Stimulated activated CD4-positive, alpha-beta T cell treated with anti-CD3 and anti-CD28 coated beads, TNF-alpha, amount 100 ng/mL, for 24 hours (primary cell): ENCODE measurements at places on chromosomes 6 and 20.

DNA sequence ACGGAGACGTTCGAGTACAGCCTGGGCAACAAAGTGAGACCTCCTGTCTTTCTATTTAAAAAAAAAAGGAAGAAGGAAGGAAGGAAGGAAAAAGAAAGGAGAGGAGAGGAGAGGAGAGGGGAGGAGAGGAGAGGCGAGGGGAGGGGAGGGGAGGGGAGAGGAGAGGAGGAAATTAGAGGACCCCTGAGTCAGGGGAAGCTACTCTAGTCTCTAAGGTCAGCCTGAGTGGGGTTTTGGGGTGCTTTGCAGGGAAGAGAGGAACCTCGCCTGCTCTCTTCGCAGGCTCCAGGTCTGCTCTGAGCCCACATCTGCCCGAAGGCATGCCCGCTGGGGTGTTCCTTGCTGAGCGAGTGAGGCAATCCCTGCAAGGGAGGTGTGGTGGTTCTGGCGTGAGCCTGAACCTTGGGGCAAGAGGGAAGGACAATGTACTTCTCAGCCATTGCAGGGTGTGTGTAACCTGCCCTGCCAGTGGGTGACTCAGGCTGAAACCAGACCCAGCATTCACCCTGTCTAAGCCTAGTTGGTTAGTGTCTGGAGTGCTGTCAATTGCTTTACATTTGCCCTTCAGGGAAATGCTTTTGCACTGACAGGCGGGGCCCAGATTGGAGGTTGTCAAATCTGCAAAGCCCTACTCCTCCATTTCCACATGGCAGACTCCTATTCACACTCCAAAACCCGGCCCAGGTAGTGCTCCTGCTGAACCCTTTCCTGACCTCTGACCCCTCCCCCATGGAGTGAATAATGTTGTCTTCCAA is 15.3 kb upstream of the MMP9 start:
- DNase-seq, result no peak

DNA sequence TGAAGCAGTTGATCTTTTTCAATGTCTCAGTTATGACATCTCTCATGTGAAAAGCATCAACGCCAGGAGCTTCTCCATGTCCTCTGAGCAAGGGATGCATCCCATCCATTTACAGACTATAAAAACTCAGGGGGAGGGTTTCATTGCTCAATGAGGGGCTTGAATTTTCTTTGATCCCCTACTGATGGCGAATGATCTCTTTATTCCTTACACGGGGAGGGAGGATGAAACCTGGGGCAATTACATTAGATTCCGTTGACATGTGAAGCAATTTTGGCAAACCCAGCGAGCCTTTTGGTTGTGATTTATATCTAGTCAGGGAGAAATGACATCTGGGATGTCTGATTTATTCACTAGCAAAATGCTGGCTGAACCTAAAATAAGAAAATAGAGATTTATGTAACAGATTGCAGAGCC is 268.9 kb downstream of the HIVEP2 start:
- DNase-seq, result no peak

- no peak for DNase-seq
These were observed 259.8 kb downstream of the PKHD1 start for GRCh38 chr6:51827580-51827979.

- DNase-seq, result no peak
These were observed 114.8 kb upstream of the MARCKS start for GRCh38 chr6:113742342-113742741.

DNA sequence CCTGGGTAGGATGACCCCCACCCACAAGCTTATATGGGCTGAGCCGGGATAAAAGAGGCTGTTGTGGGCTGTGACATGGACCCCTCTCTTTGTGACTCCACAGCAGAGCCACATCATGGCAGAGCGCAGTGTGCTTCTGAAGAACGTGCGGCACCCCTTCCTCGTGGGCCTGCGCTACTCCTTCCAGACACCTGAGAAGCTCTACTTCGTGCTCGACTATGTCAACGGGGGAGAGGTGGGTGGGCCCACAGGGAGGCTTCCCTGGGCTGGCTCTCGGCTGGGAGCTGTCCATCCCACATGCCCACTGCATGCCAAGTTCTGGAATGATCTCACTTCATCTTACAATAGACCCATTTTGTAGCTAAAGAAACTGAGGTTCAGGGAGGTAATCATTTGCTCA is 10.5 kb downstream of the SGK2 start:
- no peak for DNase-seq

DNA sequence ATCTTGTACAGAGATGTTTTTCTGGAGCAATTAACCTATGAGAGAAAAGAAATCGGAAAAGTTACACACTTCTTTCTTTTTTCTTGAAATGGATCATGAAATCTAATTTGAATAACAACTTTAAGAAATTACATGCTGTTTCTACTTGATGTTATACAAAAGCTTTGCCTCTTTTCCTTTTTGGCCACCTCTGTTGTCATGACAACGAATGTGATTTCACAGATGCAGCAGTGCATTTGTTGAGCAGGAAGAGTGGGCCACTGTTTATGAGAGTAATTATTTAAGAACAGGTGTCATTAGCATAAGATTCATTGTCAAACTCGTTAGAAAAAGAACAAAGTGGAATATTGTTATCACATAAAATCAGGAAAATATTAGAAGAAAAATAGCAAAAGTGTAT is 148.3 kb upstream of the IMPG1 start:
- no peak for DNase-seq

- no peak for DNase-seq
These were observed 14.7 kb upstream of the TAF4 start for GRCh38 chr20:62080249-62080990.

- DNase-seq, result no peak
These were observed 11.8 kb downstream of the RPS6KA2 start for GRCh38 chr6:166615059-166615770.

- no peak for DNase-seq
These were observed 11.2 kb upstream of the SERPINB9 start for GRCh38 chr6:2914318-2914660.

DNA sequence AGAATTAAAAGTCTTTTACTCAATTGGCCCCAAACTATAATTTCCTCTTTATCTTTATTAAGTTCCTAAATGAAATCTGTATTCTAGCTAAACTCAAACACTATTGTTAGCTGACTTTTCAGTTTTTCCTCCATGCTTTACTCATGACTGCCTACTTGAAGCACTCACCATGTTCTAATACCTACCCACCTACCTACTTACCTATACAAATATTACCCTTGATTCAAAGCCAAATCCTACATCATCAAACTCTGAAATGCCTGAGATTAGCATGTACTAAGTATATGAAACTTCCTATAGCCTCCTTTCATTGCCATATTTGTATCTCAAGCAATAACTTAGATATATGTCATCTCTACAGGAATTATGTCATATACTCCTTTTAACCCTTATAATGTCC is 259.7 kb downstream of the HDGFL1 start:
- DNase-seq, result no peak

GRCh38 chr6:141026504-141026903 is 1106.2 kb upstream of the GJE1 start:
- no peak for DNase-seq

DNA sequence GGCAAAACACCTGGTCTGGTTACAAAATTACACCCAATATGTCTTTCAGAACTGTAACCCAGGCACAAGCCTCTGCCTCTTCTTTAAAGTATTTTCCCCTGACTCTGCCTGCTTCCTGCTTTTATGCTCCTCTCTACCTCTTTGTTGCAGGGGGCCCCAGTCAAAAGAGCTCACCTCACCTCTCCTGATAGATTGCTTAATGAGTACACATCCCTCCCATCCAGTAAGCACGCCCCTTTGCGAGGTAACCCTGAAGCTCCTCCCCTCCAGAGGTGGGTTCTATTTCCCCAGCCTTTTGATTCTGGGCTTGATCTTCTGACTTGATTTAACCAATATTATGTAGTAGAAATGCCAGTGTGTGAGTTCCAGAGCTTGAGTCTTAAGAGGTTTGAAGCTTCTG is 56.6 kb upstream of the EYA2 start:
- DNase-seq, result no peak

- no peak for DNase-seq
These were observed 45.9 kb downstream of the FAM135A start for GRCh38 chr6:70459235-70459634.

DNA sequence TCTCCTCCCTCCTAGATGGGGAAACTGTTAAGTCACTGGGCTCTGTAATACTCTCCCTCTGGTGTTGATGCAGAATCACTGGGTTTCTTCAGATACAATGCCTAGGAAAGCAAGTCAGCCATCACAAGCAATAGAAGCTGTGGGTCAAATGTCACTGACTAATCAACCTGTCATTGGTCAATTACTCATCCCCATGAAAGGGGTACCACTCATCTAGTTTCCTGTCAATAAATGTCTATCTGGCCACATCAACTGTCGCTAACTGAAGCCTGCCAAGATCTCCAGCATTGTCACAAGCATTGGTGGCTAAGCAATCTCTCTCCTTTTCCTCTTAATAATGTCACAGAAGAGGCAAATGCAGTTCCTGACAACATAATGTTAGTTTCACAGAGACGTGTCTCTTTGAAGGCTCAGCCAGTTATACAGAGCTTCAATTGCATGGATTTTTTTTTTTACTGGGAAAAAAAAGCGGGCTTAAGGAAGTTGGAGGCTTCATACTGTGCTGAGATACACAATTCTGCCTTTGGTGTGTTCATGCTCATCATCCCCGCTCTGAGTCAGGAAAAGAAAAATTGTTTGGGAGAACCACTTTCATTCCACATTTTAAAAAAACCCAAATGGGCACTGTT is 355.9 kb downstream of the BTBD9 start:
- peak; percentile 5 for DNase-seq

DNA sequence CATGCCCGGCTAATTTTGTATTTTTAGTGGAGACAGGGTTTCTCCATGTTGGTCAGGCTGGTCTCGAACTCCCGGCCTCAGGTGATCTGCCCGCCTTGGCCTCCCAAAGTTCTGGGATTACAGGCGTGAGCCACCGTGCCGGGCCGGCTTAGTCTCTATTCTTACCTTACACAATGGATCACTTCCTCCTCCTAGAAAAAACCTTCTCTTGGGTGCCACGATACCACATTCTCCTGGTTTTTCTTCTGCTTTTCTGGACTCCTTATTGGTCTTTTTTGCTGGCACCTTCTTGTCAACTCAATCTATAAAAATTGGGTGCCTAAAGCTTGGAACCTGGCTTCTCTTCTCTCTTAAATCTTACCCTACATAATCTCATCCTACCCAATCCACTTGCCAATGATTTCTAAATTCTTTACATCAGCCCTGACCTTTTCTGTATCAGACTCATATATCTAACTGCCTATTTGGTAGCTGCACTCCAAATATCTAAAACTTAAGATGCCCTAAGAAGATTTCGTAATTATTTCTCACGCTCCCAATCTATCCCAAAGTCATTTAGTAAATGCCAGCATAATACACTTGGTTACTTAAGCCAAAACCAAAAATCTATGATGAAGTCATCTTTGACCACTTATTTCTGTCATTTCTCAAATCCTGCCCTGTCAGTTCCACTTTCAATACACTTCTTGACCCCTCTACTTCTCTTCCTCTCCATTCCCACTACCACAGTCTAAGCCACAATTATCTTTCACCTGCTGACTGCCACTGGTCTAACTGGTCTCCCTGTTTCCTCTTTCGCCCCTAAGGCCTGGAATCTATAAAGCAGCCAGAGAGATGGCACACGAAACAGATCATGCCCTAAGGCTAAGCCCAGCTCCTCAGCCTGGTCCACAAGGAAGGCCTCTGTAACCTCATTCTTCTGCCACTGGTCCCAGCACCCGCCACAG is 43.2 kb downstream of the ELMO2 start:
- no peak for DNase-seq

- DNase-seq, result no peak
These were observed 7.9 kb downstream of the ROS1 start for GRCh38 chr6:117417851-117418250.

DNA sequence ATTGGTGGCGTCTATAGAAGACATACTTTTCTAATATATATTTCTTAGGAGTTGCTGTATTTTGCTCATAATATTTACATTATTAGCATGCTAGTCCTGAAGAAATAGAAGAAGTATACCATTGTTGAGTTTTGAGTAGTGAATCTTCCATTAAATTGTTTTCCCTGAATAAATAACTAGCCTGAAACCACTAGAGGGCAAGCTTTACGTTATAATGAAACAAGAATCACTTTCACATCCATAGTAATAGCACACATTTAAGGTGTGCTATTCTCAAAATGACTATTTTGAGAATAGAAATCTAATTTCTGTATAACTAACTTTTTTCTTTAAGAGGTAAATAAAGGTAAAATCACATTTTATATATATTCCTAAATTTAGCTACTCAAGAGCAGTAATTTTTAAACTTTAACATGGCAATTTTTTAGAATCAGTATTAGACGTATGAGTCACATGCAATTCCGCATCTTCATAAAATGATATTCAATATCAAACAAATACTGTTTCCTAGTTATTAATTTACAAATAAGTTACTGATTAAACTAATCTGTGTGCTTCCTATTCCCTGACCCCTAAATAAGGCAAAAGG is 213.2 kb upstream of the MANEA start:
- no peak for DNase-seq

DNA sequence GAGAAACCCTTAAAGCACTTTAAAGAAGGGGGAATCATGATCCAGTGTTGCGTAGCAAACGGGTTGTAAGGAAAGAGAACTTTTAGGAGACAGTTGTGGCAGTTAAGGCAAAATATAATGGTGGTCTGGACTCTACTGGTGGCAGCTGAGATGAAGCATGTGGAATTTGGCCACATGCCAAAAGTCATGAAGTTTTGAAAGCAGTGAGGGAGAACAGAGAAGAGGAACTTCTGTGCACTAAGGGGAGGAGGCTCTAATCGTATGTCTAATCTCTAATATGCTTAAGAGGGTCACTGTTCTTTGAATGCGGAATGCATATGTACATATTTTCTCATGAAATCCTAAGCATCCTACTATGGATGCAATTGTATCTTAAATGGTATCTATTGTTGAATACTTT is 91.5 kb downstream of the RIMS1 start:
- no peak for DNase-seq

- no peak for DNase-seq
These were observed 72.4 kb upstream of the SIRPA start for GRCh38 chr20:1822564-1823449.

GRCh38 chr20:38226553-38226952 is 34.0 kb downstream of the KIAA1755 start:
- DNase-seq, result no peak

DNA sequence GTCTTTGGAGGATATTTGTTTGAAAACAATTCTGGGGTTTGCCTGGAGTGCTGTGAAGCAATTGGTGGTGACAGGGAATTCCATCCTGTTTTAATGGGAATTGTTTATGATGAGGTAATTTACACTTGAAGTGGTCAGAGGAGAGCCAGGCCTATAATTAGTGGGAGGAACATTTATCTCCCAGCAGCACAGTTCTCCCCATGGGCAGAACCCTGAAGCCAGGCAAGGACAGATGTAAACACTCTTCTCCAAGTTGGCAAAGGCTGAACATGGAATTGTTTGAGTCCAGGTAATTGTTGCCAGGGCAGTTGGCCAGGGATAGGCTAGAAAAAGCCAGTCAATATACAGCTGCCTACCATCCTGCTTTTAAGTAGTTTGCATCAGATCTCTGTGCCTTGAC is 789.7 kb downstream of the FRK start:
- no peak for DNase-seq

DNA sequence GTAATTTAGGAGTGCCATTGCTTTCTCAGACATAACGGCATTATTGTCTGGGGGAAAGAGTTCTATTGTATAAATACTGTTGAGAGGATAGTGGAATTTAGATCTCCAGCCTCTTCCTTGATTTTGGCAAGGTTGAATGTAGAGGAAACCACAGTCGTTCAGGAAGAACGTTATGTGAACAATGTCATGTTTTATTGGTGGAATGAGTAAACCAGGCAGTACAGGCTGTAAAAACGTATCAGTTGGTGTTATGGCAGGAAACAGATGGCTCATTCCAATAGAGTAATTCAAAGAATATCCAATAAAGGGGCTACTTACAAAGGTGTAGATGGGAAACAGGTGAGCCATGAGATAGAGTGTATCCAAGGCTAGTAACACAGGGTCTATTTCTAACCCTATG is 123.6 kb upstream of the SLC35B3 start:
- no peak for DNase-seq
